Gastroesophageal sphincter (tissue), 4 donors: ENCODE measurements at places on chromosomes 2 and 18.

GRCh38 chr18:66280470-66280869 is 323.4 kb downstream of the CDH19 start:
- no peak for ATAC-seq

DNA sequence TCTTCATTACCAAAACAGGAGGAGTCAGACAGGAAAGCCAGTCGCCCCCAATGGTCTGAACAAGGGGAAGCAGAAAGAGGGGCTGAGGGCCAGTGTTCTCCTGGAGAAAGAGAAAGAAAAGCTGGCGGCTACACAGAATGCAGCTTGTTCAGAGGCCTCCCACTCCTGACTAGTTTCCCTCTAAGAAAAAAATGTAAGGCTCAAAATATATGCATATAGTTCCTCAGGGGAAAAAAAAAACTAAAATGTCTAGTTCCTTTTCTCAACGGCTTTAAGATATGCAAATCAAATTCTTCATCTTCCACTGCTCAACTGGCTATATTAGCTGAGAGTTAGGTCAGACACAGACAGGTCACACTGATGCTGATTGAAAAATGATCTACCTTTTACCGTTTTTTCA is 18.6 kb downstream of the MBOAT2 start:
- ATAC-seq, result no peak

GRCh38 chr18:11849841-11850634 is 1.2 kb upstream of the CHMP1B start:
- peak; percentile 57 for ATAC-seq

- ATAC-seq, result no peak
These were observed 432.6 kb upstream of the MMADHC start for GRCh38 chr2:150020221-150020620.

DNA sequence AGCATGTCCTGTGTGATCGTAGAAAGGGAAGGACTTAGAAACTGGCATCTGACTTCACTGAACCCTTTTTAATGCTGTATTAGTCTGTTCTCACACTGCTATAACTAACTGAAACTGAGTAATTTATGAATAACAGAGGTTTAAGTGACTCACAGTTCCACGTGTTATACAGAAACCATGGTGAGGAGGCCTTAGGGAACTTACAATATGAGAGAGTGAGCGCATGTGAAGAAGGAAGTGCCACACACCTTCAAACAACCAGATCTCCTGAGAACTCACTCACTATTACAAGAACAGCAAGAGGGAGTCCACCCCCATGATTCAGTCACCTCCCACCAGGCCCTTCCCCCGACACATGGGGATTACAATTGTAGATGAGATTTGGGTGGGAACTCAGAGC is 811.3 kb downstream of the CPS1 start:
- no peak for ATAC-seq
